ENCODE measurements at places on chromosomes 3 and 15. TPM values are rescaled to one million over a fixed set of nuclear protein-coding genes. Genes with fewer than 3 reads are reported as not detected.

GRCh38 chr15:92021792-92022191 lies 168.3 kb downstream of the SLCO3A1 start:
- no peak for DNase-seq

DNA sequence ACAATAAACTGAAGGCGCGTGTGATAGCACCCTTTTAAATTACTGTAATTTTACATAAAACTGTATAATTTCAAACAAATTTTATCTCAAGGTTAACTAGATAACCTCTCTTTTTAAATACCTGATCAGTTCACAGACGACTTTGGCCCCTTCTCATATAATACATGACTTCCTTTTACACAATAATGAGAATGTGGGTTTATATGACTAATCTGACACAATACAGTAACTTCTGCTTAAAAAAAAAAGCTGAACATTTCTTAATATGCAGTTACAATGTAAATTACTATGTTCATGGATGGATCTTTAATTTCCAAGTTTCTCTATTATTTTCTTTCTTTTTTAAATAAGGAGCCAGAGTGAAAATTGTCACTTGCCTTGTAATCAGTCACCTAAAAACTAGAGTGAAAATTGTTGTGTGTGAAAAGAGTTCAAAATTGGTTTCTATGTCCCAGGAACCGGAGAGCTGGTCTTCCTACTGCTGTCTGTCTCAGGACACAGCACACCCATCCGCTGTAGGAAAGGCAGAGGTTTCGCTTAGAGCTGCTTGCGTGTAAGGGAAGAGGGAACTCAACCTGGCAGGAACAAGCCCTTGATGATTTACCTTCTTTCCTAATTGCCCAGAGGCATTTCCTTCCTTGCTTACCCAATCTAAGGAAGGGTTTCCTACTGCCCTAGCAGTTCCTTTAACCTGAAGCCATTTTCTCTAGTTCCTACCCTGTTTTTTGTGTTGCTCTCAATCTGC lies 33.3 kb downstream of the PLD1 start:
- no peak for DNase-seq

DNA sequence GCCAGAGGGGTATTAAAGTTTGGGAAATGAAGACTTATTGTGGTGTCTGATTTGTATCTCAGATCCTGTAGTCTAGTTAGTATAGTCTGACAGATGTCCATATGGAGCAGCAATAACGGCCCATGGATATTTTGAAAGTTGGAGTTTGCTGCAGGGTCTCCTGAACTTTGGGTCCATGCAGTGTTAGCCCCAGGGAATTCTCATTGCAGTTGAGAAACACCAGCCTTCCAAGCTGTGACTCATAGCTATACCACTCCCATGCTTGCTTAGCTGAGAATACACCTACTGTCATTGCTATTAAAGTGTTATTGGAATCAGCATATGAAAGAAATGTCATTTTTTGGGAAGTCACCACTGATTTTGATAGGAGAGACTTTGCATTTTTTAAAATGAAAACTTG lies 29.2 kb downstream of the TMOD2 start:
- DNase-seq: no peak

DNA sequence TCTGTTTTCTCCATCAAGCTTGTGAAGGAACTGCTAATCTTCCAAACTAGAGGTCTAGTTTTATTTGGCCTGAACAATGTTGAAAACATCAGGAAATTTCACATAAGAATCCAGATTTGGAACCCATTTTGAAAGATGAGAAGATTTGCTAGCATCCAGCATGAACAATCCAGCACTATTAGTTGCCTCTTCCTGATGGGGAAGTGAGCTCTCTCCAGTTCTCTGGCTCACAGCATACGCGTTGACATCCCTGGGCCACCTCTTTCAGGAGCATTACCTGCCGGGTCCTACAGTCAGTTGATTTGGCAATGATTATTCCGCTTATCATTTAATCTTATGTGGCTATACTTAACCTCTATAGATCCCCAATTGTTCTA lies 10.9 kb downstream of the GPR87 start:
- DNase-seq: no peak

- DNase-seq: no peak
Measured at GRCh38 chr3:127304121-127304744, 16.4 kb upstream of the PRR20G start.

DNA sequence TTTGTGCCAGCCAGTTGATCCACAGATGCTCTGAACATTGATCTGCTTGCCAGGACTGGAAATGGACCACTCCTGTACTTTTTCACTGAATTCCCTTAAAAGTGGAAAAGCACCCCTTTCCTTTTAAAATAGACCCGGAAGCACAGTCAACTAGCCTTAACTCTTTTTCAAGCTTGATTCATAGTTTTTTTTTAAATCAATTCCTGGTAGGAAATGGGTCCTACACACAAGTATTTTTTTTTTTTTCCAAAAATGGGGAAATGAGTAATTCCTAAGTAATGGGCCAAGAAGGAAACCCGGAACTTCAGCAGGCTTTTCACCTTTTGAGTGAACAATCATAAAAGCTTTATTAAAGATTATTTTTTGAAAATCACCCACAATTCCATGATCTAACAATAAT lies 234.4 kb upstream of the ADAMTS9 start:
- DNase-seq: no peak

DNA sequence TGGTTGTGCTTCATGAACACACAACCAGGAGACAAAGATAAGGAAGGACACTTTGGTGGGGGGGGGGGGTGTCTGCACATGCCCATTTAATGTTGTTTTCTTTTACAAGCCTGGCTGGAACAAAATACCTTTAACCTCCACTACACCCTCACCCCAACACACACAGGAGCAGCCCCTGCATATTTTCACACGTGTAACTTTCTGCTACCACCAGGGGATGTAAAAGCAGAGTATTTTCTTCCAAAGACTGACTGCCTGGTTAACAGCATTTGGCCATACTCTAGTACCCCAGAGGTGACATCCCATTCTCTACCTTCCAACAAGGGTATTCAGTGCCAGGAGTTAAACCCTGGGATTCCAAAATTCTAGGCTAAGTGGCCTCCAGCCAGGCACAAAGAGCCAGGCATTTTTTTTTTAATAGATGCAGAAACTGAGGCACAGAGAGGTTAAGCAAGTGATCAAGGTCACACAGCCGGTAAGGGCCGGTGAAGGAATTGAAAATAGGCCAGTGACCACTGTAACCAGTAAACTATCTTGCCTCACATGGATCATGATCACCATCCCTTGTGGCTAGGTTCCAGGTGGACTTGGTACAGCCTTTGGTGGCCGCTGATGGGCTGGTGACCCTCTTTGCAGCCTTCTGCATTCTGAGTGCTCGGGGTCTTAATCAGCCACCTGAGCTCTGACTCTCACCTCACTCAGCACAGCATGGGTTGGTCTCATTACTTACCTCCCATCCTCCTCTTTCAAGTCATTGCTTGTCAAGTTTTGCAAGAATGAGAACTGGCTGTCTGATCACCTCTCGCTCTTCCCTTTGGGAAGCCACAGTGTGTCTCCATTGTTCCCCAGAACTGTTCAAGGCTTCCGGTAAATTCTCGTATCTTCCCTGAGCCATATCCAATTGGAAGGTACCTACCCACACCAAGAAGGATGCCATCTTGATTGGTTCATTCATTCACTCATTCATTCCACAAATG lies 20.4 kb downstream of the MAGI1 start:
- no peak for DNase-seq

DNA sequence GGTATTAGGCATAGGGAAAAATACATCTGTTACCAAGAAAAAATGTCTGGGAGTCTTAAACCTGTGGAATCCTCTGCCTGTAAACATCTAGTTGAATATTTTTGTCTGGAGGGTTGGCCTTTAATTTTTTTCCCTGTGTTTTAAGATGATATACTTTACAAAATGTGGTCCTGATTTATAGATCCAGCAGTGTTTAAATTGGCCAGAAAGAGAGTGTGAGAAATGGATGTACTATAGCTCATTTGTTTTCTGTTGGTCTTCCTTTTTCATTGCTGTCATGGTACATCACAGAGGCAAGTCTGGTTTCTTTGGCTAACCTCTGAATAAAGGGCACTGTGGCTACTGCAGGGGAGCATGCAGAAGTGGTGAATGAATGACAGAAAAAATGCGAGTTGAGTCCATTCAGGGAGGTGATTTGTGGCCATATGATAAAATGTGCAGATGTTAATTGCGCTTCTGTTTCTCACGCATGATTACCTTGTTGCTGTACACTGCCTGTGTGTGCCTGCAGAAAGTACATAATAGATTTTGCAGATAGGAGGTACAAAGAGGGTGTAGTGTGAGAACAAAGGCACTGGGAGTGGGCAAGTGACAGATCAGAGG lies 150.0 kb downstream of the NFKBIZ start:
- DNase-seq: no peak

DNA sequence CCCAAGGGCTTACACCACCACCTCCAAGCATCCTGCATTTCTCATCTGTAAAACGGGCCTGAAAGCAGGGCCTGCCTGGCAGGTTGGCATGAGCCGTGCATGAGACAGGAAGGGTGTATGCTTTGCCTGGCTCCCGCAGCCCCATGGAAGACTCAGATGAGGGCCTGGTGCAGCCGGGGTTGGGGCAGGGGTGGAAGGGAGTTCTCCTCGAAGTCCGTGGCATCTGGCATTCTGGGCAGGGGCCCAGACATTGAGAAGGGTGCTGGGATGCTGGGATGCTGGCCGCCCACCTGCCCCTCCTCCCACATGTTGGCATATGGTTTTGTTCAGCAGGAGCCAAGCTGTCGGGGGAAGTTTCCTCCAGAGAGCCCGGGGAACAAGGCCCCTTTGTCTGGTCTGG lies 13.0 kb upstream of the FBLN2 start:
- DNase-seq: no peak

DNA sequence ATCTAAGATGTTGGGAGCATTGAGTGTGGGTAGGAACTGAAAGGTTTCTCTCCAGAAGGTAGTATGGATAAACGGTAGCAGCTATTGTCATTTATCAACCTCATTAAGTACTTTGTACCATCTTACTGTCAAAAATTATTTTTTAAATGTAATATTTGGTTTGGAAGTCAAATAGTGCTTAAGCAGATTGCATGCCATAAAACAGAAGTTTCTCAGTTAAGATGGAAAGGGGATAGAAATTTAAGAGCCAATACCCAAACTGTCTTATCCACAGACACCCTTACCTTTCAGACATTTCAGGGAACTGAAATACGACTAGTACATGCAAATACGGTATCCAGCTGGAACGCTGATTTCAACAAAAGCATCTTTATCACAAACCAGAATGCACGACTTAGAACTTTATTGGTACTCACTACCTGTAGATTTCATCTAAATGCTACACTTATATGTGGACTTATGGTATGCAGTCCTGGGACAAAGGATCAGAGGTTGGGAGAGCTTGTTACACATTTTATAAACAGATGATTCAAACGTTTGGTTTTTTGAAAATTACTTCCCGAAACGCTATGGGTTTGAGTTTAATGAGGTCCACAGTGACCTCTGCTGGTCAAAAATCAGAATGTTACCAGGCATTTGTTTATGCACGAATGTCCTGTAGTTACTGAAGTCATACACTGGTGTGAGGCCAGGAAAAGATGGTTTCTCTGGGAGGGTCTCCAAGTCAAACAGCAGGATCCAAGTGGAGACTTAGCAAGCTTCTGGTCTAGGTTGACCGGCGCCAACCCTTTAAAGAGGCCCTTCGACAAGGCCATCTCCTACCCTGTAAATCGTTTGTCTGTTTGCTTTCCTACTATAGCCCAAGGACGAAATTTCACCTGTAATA lies 45.7 kb upstream of the DUT start:
- DNase-seq: peak; percentile 12

- DNase-seq: no peak
Measured at GRCh38 chr3:10609134-10609533, 103.7 kb upstream of the ATP2B2 start.

DNA sequence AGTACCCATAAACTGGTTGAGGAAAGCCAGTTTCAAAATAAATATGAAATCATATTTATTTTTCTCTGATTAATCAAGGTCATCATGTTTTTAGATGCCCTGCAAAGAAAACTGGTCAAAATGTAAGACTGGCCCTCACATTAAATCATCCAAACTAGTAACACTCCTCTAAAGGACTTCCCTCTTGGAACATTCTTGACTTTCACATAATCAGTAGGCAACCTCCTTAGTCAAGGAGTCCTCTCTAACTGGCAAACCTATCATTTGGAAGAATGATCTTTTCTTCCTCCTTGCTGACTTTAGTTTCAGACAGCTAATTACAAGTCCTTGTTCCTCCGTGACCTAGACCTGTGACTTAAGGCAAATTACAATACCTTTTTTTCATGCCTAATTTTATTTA lies 82.5 kb upstream of the DCBLD2 start:
- DNase-seq: no peak

- DNase-seq: no peak
Measured at GRCh38 chr3:107833043-107833442, 257.8 kb downstream of the CD47 start.

DNA sequence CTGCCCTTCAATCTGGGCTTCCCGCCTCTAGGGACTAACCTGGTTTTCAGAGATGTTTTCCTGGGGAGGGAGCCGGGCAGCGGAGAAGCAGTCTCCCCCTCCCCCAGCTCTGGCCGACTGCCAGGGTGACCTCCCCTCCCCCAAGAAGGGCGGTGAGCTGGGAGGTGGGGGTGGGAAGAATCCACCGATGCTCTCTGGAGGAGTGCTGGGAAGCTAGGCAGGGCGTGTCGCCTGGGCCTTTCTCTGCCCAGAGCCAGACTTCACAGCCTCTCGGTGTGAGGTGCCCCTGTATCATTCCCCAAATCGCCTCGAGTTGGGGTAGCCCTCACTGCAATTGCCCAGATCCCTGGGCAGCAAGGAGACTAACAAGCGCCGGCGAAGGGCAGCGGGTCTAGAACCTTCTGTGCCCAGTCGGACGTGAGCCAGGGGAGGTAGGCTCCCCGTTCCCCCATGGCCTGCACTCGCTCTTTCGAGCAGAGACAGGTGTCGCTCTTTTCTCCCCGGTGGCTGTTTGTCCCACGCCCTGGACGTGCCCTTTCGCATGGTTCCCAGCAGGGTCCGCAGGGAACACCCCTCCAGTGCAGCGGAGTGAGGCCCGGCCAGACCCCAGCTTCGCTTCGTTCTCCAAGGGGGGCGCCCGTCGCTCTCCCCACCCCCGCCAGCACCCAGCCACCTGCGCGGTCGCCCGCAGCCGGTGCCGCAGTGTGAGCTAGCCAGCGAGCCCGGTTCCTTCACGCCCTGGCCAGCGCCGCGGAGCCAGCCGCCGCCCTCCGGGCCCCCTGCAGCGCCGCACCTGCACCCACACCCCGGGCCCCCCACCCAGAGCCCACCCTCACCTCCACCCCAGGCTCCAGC lies 1.1 kb downstream of the RAB6B start:
- no peak for DNase-seq

GRCh38 chr3:156816091-156816793 lies 9.9 kb upstream of the LEKR1 start:
- DNase-seq: no peak

DNA sequence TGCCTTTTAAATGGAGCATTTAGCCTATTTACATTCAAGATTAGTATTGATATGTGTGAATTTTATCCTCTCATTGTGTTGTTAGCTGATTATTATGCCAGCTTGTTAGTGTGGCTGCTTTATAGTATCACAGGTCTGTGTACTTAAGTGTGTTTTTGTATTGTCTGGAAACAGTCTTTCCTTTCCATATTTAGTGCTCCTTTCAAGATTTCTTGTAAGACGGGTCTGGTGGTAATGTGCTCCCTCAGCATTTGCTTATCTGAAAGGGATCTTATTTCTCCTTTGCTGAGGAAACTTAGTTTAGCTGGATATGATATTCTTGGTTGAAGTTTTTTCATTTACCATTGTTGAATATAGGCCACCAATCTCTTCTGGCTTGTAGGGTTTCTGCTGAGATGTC lies 549.0 kb downstream of the EPHA3 start:
- DNase-seq: no peak

The MBNL1 gene
- 44.0 TPM for total RNA-seq

The TRH gene
- total RNA-seq: 4.1 TPM

The FOXB1 gene
- total RNA-seq: not detected

The KLF13 gene
- total RNA-seq: 45.2 TPM
